ENCODE measurements at places on chromosomes 3 and 15.

GRCh38 chr3:42023380-42023779, 61.5 kb upstream of the ULK4 start:
- DNase-seq = no peak

DNA sequence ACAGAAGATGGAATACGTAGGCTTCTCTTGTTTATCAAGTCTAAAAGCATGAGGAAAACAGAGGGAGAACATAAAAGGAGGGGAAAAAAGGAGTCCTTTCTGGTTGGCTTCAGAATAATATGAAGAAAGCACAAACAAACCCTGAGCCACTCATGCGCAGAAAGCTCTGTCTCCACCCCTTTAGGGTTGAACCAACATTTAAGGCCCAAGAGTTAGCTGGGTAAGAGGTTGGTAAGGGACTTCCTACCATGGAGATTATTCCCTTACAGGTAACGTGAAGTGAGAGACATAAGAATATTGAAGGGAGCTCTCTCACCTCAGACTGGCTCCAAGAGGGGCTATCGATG, 145.3 kb downstream of the RORA start:
- no peak for DNase-seq

GRCh38 chr3:107521469-107522059, 1.2 kb upstream of the BBX start:
- no peak for DNase-seq

- peak; percentile 54 for DNase-seq
Measured at GRCh38 chr3:172194702-172195406, 155.5 kb downstream of the FNDC3B start.

- DNase-seq = no peak
Measured at GRCh38 chr3:42664438-42664803, 10.9 kb downstream of the ZBTB47 start.

GRCh38 chr3:23629181-23629894, 176.4 kb upstream of the UBE2E1 start:
- DNase-seq = no peak

DNA sequence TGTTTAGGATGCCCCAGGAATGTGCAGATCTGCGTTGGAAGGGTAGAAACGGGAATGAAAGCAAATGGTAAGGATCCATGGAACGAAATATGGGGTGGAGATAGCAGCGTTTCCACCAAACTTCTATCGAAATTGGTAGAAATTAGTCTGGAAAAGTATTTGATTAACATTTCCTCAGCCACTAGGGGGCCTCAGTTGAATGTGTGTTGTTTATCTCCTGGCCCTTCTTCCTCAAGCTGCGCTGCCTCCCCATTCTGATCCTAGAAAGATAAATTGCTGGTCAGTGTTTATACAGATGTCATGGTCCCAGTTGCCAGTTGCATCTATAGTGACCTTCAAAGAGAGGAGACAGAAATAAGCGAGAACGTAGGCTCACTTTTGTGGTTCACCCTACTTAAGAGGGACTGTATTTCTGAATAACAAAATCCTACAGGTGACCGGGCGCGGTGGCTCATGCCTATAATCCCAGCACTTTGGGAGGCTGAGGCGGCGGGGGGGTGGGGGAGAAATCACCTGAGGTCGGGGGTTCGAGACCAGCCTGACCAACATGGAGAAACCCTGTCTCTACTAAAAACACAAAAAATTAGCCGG, 457.1 kb downstream of the SQOR start:
- DNase-seq = no peak

GRCh38 chr15:47404877-47405276, 312.4 kb upstream of the SEMA6D start:
- no peak for DNase-seq

- DNase-seq = no peak
Measured at GRCh38 chr15:64774629-64775493, 528 bp downstream of the RBPMS2 start.

DNA sequence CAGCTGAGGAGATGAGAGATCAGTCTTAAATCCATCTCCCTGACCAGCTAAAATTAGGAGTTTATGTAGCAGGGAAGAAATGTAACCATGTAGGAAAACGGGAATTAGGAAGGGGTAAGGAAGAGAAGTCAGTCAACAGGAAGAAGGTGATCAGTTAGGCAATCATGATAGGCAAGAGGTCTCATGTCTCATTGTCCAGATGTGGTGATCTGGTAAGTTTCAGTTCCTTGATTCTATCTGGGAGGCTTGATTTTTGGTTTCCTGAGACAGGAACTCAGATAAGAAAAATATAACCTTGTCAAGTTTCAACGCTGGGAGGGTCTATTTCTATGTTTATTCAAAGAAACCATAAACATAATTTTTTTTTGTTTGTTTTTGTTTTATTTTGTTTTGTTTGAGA, 40.3 kb upstream of the TBC1D5 start:
- no peak for DNase-seq

- DNase-seq = no peak
Measured at GRCh38 chr15:59205839-59206622, 612 bp upstream of the LDHAL6B start.

DNA sequence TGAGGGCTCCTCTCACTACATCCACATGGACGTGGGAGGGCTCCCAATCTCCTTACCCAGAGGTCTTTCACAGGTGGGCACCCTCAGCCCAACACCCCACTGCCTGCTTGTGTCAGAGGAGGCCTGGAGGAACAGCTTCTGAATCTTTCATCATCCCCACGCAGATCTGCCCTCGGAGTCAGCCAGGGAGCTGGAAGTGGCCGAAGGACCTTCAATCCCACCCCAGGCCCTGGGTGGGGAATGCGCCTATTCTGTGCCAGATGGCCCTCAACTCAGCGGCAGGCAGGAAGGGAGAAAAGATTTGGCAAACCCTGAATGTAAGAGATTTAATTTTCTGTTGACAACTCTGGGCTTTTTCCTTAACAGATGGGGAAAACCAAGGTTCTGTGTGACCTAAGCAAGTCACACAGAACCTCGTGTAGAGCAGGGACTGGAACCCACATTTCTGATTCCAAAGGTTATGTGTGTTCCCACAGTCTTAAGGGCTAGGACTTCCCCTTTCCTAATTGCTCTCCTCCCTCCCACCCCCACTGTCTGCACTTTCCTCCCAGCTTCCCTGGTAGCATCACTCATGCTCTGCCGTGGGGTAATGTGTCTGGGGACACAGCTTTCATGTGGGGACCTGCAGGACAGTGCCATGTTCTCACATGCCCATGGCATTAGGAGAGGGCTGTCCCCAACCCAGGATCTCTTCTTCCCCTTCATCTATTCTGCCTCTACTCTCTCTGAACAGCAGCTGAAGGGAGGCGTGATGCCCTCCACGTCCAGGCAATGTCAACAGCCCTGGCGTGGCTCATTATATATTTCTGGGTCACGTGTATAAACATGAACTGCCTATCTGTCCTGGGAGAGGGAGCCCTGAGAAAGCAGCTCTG, 98.1 kb downstream of the SEMA5B start:
- no peak for DNase-seq

DNA sequence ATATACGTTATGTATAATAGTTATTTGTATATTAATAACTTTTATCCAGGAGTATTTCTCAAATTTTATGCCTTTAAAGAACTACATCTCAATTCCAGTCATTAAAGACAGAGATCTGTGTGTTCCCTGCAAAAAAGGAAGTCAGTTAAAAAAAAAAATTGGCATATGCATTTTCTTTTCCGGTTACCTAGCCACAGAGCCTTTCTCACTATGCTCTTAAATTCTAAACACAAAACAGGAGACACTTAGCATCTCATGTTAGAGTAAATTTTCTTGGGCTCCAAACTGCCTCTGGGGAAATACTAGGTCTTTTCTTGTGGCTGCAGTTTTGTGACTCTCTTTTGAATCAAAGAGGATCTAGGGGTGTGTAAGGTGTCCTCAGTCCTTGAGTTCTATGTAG, 105.9 kb downstream of the KCNH8 start:
- no peak for DNase-seq

DNA sequence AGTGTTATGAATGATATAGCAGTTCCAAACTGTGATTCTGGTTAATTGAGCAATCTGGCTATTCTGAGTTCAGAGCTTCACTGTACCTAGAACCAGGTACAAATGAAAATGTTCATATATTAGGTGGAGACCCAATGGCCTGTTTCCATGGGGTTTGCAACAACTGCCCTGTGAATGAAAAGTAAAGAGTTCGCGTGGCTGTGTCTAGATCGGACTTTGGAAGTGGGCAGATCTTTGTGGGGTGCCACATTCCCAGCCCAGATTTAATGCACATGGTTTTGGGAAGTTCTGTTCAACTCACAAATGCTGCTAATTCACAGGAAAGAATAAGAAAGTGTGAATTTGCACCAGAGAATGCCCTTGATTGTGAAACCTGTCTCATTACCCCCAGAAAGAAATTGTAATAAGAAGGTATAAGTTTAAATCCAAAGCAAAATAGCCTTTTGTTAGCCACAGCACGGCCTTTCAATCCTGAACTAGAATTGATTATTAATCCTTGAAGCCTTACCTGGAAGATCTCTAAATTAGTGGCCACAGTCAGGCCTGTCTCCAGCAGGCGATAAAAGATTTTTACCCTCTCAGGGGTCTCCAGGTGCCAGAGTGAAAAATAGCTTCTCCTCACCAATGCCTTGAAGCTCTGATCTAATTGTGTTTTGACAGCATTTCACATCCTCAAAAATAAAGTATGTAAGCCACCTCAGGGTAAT, 22.6 kb downstream of the WHAMM start:
- DNase-seq = no peak

DNA sequence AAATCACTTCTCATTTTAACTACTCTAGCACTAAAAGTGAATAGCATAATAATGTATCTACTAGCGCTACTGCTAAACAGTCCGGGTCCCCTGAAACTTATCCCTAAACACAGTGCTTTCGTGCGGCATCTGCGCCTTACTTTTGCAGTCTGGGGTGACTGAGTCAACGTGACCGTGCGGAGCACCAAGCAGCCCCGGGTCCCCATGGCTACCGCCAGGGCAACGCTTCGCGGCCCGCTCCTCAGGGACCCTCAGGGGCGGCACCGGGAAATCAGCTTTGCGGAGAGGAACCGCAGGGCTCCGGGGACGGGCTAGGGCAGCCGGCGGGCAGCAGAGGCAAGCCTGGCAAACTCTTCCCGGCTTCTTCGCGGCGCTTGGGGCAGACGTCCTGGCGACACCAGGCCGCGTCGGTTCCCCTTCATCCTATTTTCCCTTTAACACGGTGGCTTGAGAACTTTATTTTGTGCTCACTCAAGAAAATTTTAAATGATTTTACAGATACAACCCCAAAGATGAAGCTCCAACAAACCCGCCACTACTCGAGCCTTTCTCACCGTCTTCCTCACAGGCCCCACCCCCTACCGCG, 757 bp upstream of the DIPK2A start:
- DNase-seq = no peak

DNA sequence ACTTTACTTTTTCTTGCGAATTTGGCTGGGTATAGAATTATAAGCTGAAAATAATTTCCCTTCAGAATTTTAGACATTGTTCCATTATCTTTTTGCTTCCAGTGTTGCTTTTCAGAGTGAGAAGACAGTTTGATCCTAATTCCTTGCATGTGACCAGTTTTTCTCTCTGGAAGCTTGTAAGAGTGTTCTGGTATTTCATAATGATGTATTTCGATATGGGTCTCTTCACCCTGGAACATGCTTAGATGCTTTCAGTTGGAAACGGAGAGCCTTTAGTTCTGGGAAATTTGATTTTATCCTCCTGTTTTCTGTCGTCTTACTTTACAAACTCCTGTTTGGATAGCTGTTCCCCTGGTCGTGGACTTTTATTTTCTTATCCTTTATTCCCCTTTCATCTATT, 13.9 kb downstream of the ALPK3 start:
- DNase-seq = no peak

- no peak for DNase-seq
Measured at GRCh38 chr3:134163096-134163495, 87.6 kb downstream of the RYK start.

GRCh38 chr3:9276761-9277370, 27.4 kb upstream of the SRGAP3 start:
- no peak for DNase-seq

GRCh38 chr3:159186581-159186980, 384.7 kb downstream of the MFSD1 start:
- no peak for DNase-seq

DNA sequence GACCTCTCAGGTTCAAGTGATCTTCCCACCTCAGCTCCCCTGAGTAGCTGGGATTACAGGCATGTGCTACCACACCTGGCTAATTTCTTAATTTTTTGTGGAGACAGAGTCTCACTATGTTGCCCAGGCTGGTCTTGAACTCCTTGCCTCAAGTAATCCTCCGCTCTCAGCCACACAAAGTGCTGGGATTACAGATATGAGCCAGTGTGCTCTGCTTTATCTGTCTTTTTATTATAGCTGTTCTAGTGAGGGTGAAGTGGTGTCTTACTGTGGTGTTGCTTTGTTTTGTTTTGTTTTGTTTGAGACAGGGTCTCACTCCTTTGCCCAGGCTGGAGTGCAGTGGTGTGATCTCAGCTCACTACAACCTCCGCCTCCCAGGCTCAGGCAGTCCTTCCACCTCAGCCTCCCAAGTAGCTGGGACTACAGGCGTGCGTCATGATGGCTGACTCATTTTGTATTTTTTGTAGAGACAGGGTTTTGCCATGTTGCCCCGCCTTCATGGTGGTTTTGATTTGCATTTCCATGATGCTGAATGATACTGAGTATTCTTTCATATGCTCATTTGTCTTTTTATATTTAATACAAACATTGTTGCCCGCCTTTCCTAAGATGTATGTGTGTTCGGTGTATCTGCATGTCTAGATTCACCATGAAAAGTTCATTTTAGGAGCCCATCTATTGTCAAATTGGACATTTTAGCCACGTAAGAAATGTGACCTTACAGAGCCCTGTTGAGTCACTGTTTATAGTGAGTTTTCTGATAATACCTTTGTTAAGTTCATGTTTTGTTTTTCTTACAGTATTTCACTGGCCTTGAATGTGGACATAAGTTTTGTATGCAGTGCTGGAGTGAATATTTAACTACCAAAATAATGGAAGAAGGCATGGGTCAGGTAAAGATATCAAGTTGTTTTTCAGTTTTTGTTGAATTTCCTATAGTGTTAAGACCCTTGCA, 80.6 kb downstream of the ARIH1 start:
- no peak for DNase-seq

GRCh38 chr3:34669490-34669889, 871.1 kb downstream of the PDCD6IP start:
- no peak for DNase-seq

- DNase-seq = no peak
Measured at GRCh38 chr3:195806211-195806915, 5.4 kb downstream of the MUC4 start.

- no peak for DNase-seq
Measured at GRCh38 chr3:171374661-171375285, 85.4 kb downstream of the TNIK start.

GRCh38 chr3:129412542-129413198, 15.8 kb downstream of the EFCAB12 start:
- no peak for DNase-seq

DNA sequence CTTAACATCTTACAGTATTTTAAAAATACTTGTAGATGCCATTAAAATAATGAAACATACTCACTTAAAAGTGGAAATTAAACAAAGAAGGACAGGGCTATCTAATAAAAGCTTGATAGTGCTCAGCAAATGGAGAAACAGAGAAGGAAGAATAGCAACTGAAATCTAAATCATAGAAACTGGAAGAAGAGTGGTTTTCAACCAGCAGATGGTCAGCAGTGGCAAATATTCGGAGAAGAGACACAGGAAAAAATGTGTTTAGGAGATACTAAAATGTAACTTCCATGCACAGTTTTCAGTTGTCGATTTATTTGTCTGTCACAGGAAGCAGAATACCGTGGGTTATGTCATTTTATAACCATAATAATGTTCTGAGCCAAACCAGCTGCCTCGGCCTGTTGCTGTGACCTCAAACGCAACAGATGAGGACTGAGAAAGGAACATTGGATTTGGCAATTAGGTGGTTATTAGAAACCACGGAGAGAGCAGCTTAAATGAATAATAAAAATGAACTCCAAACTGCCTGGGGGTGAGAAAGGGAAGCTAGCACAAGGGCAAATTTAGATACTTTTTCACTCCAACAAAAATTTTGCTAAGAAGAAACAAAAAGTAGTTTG, 246.6 kb upstream of the KCNMB2 start:
- DNase-seq = no peak
